ENCODE measurements at places on chromosomes 16 and 17. TPM values are rescaled to one million over a fixed set of nuclear protein-coding genes. Genes with fewer than 3 reads are reported as not detected.

The KRTAP3-2 gene
- not detected for total RNA-seq

DNA sequence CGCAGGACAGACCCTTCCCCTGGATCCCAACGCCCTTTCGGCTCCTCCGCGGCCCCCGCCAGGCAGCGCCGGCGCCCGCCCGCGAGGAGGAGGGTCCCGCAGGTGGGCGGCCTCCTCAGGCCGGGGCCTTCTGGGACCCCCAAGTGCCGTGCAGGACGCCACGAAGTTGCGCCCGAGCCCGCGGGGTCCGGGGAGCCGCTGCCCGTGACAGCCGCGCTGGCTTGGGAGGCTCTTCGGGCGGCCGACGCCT, 504 bp downstream of the ERN1 start:
- H3K4me1 ChIP-seq: peaks cover 23% of the 10 kb centered on the region
- H3K4me3 ChIP-seq: peak overlapping the region; percentile 91
- peaks cover 16% of the 10 kb centered on the region for H3K27me3 ChIP-seq

GRCh38 chr17:40564195-40564882, 933 bp downstream of the CCR7 start:
- peaks cover 29% of the 10 kb centered on the region for H3K27me3 ChIP-seq
- peaks cover 15% of the 10 kb centered on the region for H3K4me1 ChIP-seq
- no peak overlapping the region for H3K27ac ChIP-seq
- H3K36me3 ChIP-seq: no peaks in the 10 kb centered on the region

- H3K27me3 ChIP-seq: no peaks in the 10 kb centered on the region
- H3K27ac ChIP-seq: no peak overlapping the region
- peaks cover 7% of the 10 kb centered on the region for H3K4me1 ChIP-seq
- H3K36me3 ChIP-seq: peaks cover 28% of the 10 kb centered on the region
- no peak overlapping the region for H3K4me3 ChIP-seq
- DNase-seq: no peak
Observed at GRCh38 chr17:80740141-80740540, 195.5 kb downstream of the RPTOR start.

GRCh38 chr16:31695667-31696066, 168.0 kb downstream of the AHSP start:
- H3K27me3 ChIP-seq: peaks cover 12% of the 10 kb centered on the region
- no peak overlapping the region for H3K27ac ChIP-seq
- H3K4me1 ChIP-seq: no peaks in the 10 kb centered on the region

DNA sequence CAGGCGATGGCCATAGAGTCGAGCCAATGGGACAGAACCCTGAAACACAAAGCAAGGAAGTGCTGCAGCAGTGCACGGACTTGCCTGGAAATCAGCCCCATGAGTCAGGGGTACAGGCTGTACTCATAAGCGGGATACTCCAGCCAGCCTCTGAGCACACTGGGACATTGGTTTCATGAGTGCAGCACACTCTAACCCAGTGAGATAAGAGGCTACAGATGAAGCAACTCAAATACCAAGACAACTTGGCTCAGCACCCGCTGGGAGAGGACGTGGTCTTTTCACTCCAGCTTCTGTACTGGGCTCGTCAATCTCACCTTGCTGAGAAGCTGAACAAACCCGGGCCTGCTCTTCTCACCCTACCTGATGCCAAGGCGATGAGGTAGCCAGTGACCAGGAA, 98.2 kb downstream of the AXIN2 start:
- peaks cover 12% of the 10 kb centered on the region for H3K4me1 ChIP-seq
- no peaks in the 10 kb centered on the region for H3K36me3 ChIP-seq
- H3K27me3 ChIP-seq: peaks cover 4% of the 10 kb centered on the region

- no peak overlapping the region for H3K27ac ChIP-seq
- DNase-seq: no peak
- no peaks in the 10 kb centered on the region for H3K27me3 ChIP-seq
- peaks cover 54% of the 10 kb centered on the region for H3K36me3 ChIP-seq
- no peak overlapping the region for H3K4me3 ChIP-seq
- peaks cover 25% of the 10 kb centered on the region for H3K4me1 ChIP-seq
Observed at GRCh38 chr17:68518063-68518815, 6.0 kb downstream of the PRKAR1A start.

GRCh38 chr16:19583665-19584300, 28.3 kb downstream of the VPS35L start:
- peaks cover 45% of the 10 kb centered on the region for H3K36me3 ChIP-seq
- H3K4me3 ChIP-seq: no peak overlapping the region
- H3K27me3 ChIP-seq: no peaks in the 10 kb centered on the region
- no peaks in the 10 kb centered on the region for H3K4me1 ChIP-seq

DNA sequence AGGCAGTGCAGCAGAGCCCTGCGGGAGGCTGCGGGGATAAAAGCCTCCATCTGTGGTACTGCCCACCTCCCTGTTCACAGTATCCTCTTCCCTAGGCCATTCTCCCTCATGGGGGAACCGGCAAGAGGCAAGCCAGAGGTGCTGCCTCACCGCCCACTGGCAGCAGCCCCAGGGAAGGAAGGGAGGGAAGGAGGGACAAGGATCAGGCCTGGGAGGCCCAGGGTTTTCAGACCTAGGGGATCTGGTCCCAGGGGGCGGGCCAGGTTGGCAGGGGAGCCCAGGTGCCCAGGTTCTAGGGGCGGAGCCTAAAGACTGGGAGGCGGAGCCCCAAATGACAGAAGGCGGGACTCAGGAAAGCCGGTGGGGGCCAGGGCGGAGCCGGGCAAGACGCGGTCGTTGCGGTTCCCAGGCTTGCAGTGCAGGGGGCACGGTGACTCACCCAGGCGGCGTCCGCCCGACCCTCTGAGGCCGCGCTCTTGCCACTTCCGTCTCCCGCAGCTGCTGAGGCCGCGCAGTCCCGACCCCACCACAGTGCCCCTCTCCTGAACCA, 3.0 kb upstream of the MTMR4 start:
- H3K27me3 ChIP-seq: peaks cover 5% of the 10 kb centered on the region

Data from type B pancreatic cell (in vitro differentiated cells).